ENCODE measurements at places on chromosomes 11 and 22.

- no peak for DNase-seq
Observed at GRCh38 chr22:46193898-46194310, 43.6 kb downstream of the PPARA start.

DNA sequence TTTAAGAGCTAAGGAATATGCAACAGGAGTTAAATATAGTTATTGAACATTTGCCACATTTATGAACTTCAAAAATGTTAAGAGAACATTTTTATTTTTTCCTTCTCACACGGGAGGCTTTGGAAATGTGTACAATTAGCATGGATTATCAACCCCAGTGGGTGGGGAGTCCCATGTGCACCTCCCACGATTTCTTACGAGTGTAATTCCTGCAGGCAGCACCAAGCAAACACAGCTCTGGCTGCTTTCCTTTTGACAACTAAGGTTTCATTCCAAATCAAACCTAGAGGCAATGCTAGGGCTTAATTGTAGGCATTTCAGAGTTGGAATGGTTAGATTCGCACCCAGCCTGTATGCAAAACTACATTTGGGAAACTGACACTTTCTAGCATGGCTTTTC is 460.9 kb downstream of the METTL15 start:
- no peak for DNase-seq

DNA sequence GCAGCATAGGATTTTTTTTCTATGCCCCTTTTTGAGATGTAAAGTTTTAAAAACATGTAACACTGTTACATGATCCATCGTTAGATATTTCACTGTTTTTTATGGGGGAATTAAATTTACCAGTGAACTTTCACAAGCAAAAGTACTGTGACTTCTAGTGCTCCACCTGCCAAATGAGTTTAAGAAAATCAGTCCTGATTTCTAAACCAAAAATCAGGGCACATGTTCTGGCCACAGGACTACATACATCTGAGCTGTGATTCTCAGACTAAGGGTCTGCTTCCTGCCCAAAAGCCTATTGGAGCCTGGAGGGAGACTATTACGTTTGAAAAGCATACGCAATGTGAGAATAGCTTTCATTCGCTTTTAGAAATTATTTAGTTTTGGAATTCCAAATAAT is 22.5 kb downstream of the TMPRSS13 start:
- DNase-seq, result no peak

DNA sequence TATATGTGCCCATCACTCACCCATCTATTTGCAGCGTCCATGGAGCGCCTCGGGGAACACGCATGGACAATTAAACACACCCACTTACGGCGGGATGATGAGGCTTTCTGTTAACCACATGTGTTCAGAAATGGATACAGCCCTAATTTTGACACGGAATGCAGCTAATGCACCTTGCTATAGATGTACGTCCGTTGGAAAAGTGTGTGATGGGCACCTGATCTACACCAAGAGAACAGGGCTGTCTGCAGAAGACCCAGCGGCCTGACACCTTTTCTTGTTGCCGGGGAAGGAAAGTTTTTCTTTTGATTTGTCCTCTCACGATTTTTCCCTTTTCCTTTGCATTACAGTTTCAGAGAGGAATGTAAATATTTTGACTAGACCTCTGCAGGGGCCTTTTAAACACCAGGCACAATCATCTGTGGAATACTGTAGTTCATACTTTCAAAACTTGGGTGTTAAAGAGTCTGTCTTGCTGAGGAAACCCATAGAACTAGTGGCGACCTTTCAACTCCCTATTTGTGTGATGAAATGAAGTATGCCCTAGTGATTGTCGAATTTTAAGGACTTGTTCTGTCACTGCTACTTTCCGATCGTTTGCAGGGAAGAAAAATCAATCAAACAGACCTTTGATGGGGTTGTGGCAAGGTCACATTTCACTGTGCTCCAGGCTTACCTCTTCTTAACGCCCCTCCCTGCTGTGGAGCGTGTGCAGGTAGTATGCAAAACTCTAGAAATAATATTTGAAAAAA is 16.5 kb upstream of the PAX6 start:
- no peak for DNase-seq

GRCh38 chr11:79570104-79570503 is 129.3 kb upstream of the TENM4 start:
- no peak for DNase-seq

- peak; percentile 43 for DNase-seq
Observed at GRCh38 chr22:22748297-22748743, 103.9 kb downstream of the GGTLC2 start.

DNA sequence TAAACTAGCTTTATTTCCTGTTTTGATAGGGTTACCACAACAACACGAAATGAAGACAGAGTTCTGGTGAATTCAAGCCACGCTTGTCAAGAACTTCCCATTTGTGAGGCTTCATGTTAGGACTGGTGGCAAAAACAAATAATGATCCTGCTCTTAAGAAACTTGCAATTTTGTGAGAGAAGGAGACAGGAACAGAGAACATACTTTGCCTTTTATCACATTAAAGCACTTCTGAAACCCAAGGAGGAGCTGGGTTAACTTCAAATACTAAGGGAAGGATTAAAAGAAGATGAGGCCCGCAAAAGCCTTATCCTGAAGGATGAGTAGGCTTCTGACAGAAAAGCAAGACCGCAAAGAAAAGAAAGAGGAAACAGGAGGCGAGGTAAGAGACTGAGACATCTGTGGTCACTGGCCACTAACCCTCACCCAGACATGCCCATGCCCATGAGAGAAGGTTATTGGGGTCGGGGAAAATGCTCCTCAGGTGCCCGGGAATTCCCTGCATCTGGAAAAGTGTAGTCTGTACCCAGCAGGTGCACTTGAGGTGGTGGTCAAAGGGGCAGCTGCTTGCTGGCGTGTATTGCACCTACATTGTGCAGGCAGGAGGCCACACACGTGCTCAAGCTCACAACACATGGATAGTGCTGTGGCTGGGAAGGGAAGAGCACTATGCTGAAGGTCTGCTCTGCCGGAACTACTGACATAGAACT is 50.5 kb downstream of the MAPK1 start:
- peak; percentile 94 for DNase-seq

DNA sequence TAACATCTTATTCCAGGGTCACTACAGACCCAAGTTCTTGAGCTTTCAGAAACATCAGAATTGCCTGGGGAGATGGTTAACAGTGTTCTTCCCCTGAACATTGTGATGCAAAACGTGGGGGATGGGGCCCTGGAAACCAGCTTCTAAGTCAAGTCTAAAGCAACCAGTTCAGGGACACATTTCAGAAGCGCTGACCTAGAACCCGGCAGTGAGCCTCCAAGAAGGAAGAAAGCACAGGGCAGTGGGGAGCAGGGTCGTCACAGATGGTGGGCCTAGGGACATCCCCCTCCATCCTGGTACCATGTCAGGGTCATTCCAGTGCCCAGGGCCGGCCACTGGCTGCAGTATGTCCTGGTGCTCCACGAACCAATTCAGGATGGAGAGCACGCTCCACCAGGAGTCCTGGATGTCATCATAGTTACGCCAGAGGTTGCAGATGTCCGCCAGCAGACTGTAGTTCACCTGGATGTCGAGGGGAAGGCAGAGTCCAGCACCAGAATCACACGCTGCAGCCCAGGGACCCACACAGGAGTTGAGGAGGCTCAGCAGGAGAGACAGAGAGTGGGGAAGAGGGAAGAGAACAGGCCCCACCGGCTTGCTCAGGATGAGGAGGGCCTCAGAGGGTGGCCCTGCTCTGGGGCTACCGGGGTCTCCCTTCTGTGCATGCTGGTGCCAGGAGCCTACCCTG is 5.0 kb downstream of the NAGA start:
- no peak for DNase-seq

GRCh38 chr11:71463331-71464211 is 10.6 kb downstream of the NADSYN1 start:
- DNase-seq, result no peak

DNA sequence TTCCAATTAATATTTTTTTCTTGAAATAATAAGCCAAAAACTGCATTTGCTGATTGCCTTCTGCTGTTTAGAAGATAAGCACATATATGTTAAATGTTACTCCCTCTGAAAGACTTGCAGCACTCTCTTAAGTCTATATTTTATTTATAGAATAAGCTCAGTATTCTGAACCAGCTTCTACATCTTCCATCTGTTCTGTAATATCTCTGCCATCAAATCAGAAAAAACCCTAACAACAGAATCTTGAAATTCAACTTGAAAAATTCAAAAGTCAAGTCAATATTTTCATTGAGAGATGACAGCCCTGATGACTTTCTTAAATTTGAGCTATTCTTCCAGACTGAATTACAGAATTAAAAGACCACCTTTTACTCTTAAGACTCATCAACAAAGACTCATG is 247.9 kb downstream of the NELL1 start:
- DNase-seq, result no peak

GRCh38 chr11:16899708-16900303 is 114.4 kb downstream of the PLEKHA7 start:
- no peak for DNase-seq

DNA sequence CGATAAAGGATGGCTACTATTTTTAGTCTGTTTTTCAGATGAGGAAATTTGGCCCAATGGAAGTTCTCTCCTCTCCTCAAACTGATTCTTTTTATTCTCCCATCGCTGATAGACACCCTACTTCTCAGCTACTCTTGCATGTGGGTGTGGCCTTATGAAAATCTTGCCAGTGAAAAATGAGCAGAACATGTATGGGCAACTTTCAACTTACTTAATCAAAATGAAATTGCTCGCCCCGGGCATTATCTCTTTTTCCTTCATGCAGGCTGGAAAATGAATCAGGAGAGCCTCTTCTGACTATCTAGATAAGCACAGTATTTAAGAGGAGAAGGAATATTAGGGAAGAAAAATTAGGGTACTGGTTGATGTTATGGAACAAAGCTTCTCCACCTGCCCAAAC is 2354.7 kb upstream of the RAG2 start:
- DNase-seq, result no peak

- DNase-seq, result peak; percentile 6
Observed at GRCh38 chr22:36585841-36586240, 56.9 kb upstream of the EIF3D start.

- DNase-seq, result no peak
Observed at GRCh38 chr11:126061707-126062678, 673 bp downstream of the CDON start.

GRCh38 chr22:28497188-28497587 is 182.5 kb downstream of the TTC28 start:
- DNase-seq, result peak; percentile 3

- DNase-seq, result no peak
Observed at GRCh38 chr11:41795004-41795403, 335.6 kb upstream of the LRRC4C start.

- no peak for DNase-seq
Observed at GRCh38 chr22:45413013-45413367, 409 bp downstream of the SMC1B start.

All from HFFc6 (cell line).